ENCODE measurements at places on chromosomes 6 and 20.

DNA sequence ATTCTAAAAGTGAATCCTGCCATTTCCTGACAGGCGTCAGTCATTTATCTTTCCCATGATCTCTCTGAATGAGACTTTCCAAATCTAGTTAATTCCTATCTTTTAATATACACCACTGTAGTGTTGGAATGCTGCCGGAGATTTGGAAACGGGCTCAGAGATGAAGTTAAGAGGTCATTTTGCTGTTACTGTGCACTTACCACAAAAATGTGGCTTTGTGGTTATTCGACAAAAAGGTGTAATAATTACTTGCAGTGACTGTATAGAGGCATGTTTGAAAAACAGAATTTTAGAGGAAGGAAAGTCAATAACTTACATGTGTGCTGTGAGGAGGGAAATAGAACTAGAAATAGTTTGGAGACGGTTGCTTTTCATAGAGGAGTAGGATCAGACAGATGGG lies 460.2 kb upstream of the BTBD3 start:
- no peak for DNase-seq

GRCh38 chr6:13807696-13808095 lies 6.7 kb downstream of the MCUR1 start:
- DNase-seq, result no peak

DNA sequence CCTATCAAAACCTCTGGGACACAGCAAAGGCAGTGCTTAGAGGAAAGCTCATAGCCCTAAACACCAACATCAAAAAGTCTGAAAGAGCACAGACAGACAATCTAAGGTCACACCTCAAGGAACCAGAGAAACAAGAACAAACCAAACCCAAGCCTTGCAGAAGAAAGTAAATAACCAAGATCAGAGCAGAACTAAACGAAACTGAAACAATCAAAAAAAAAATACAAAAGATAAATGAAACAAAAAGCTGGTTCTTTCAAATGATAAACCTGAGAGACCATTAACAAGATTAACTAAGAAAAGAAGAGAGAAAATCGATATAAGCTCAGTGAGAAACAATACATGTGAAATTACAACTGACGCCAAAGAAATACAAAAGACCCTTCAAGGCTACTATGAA lies 34.8 kb upstream of the RUNX2 start:
- no peak for DNase-seq

GRCh38 chr6:90807791-90808701 lies 221.2 kb upstream of the MAP3K7 start:
- no peak for DNase-seq

- no peak for DNase-seq
Observed at GRCh38 chr20:55667024-55667423, 338.3 kb downstream of the CBLN4 start.

DNA sequence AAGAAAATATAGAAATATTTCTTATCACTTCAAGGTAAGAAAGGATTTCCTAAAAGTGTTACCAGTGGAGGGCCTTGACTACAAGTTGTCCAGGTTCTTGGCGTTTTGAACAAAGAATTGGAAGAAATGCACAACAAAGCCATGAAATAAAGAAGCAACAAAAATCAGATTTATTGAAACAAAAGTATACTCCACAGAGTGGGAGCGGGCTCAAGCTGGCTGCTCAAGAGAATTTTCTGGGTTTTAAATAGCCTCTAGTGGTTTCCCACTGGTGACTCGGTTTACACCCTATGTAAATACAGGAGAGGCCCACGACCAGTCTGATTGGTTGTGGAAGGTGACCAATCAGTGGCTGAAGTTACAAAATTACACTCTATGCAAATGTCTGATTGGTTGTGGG lies 64.2 kb downstream of the SAMD3 start:
- no peak for DNase-seq

DNA sequence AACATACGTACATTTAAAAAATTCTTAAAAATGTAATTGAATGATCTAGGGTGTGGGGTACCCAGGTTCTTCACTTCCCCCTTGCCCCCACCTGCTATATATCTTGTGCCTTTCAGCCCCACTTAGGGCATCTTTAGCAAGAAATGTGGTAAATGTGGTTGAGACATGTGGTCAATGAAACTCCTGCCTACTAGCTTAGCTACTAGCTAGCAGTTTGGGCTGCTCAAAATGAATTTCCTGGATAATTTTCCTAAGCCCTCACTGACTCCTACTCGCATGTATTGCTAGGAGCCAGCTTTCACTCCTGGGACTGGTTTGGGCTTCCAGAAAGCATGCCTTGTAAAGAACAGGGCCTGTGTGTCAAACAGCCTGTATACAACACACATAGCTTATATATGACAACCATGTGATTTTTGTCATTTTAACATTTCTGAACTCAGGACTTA lies 257.3 kb downstream of the ATXN1 start:
- no peak for DNase-seq

- no peak for DNase-seq
Observed at GRCh38 chr6:104014163-104014959, 845.4 kb downstream of the HACE1 start.

- no peak for DNase-seq
Observed at GRCh38 chr20:64232794-64233193, 22.8 kb upstream of the PCMTD2 start.

DNA sequence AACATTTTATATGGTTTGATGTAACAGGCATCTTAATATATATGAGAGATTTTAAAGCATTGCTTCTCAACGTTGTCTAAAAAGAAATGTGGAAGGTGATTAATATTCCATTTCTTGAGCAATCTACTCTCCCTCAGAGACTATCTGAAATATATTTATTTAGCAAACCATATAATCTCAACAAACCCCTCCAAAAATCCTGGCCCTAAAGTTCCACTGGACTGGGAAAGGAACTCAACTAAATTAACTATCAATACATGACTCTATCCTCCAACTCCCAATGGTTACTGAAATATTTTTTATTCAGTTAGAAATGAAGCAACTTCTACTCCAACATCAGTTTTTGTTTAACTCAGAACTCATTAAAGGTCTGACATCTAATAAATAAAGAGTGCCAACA lies 6.3 kb downstream of the TASP1 start:
- no peak for DNase-seq

GRCh38 chr6:108951351-108951953 lies 103.2 kb downstream of the ARMC2 start:
- DNase-seq, result no peak

DNA sequence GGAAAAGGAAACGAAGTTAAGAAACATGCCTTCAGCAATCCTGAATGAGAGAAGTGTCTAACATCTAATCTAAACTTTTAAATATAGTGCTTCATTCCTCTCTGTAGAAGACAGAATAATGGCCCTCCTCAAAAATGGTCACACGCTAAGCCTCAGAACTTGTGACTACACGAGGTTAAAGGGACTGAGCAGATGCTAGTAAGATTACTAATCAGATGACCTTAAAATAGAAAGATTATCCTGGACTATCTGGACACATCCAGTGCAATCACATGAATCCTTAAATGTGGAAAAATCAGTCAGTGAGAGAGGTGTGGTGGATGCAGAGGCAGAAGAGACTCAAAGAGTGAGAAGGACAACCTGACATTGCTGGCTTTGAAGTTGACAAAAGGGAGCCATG lies 126.1 kb downstream of the TBX18 start:
- DNase-seq, result no peak

- no peak for DNase-seq
Observed at GRCh38 chr6:2917065-2917464, 14.0 kb upstream of the SERPINB9 start.

DNA sequence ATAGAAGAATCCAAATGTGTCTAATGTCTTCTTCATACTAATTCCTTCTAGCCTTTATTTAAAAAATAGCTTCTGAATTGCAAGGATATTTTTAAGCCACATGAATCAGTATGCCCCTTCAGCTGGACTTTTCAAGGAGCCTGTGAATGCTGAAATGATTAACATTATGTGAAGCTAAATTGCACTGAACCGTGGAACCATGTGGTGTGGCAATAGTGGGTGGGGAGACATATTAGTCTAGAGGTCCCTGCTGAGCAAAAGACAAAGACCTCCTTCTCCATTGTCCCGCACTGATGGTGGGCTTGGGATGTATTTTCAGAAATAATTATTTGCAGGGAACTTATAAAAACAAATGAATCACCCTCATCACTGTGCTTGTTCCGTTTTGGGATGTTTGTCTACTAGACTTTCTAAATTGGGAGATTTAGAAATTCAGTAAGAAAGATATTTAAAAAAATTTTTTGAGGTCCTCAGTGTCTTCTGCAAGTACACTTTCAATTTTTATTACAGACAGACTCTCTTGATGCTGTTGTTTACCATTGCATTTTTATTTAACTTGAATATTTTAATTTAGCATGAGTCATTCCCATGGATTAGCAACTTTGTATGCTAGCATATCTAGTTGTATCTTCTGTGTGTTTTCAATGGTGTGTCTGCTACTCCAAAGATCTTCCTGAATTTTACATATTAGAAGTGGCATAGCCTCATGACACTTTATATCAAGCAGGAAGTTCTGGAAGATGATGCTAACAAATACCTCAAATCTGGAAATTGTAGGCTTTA lies 238.1 kb downstream of the LAMA2 start:
- DNase-seq, result no peak

GRCh38 chr6:54291738-54292137 lies 16.5 kb upstream of the TINAG start:
- no peak for DNase-seq

- DNase-seq, result no peak
Observed at GRCh38 chr20:37265152-37265551, 3.5 kb upstream of the GHRH start.

DNA sequence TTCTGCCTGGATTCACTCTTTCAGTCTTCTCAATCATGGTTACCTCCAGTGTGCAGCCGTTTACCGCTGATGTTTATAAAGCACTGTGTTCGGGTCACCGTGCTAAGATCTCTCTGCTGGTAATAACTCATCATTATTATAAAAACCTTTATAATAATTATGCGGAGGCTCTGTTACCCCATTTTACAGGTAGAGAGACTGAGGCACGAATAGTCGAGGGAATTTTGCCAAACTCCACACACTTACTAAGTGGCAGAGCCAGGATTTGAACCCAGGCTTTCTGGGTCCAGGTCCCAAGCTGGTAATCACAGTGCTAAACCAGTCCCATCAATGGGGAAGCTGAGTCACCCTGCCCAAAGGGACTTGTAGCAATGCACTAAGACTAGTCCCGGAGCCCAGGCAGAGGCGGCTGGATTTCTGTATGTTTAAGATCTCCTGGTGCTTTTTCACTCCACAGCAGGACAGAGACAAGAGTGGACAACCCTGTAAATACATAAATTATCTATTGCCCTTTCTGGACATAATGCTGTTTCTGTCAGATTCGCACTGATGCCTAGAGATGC lies 48.1 kb downstream of the SYNJ2 start:
- DNase-seq, result no peak

- no peak for DNase-seq
Observed at GRCh38 chr20:50014570-50015562, 32.1 kb downstream of the SNAI1 start.

- DNase-seq, result peak; percentile 34
Observed at GRCh38 chr20:7094438-7094997, 327.0 kb downstream of the BMP2 start.

- no peak for DNase-seq
Observed at GRCh38 chr20:16083639-16084280, 489.5 kb downstream of the KIF16B start.

DNA sequence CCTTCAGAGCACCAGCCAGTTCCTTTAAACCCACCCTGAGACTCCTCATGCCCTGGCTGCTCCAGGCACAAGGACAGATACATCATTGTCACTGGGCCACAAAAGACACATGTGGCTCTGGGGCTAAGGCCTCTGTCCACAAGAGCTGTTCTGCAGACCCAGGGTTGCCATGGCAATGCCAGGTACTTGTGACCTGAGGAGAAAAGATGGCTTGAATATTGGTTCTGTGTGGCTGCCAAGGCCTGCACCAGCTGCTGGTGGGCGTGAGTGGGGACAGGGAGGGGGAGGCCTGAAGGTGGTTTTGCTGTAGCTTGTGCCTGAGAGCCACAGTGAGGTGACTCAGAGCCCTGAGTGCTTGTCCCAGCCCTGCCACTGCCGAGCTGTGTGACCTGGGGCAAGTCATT lies 31.8 kb downstream of the SAYSD1 start:
- DNase-seq, result no peak

GRCh38 chr20:62350098-62350628 lies 16.9 kb downstream of the LAMA5 start:
- DNase-seq, result no peak

GRCh38 chr6:97067045-97067444 lies 142.5 kb downstream of the KLHL32 start:
- no peak for DNase-seq

- no peak for DNase-seq
Observed at GRCh38 chr20:61929971-61930666, 135.6 kb downstream of the TAF4 start.

DNA sequence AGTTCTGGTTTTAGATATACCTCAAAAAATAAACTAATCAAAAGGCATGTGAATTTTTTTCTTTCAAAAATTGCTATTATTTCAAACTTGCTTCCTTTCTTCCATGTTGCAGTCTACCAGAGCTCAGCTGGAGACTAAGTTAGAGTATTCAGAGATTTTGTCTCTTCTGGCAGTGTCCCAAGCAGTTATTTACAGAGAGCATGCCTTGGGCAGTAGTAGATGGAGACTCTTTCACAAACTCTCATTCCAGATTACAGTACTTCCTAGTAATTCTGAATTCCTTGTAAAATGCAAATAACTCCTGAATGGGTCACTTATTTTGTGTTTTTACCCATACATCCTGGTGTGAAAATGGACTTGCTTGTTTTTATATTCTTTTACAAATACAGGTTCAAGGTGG lies 703.4 kb downstream of the EPHA7 start:
- no peak for DNase-seq

- DNase-seq, result peak; percentile 47
Observed at GRCh38 chr6:30722280-30723112, 2.3 kb downstream of the TUBB start.

DNA sequence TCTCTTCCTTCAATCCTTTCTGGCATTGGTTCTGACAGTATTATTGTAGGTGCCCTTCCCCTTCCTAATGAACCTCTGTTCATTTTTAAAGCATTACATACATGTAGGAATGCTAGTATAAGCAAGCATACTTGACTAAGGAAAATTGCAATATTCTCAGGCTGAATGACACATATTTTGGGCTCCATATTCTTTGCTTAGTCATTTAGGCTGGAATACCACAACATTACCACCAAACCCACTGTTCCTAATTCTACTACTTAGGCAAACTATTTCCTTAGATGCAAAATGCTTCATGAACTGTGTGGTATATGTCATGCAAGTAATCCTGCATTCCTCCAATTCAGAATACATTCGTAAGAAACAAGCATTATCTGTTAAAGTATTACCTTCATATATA lies 113.9 kb downstream of the PRDM1 start:
- no peak for DNase-seq
